ENCODE measurements at places on chromosomes 5 and 9. TPM values are rescaled to one million over a fixed set of nuclear protein-coding genes. Genes with fewer than 3 reads are reported as not detected.

- peaks cover 27% of the 10 kb centered on the region for H3K4me1 ChIP-seq
- peak; percentile 95 for DNase-seq
- H3K36me3 ChIP-seq = no peaks in the 10 kb centered on the region
- peak overlapping the region; percentile 69 for H3K27ac ChIP-seq
- no peaks in the 10 kb centered on the region for H3K27me3 ChIP-seq
Measured at GRCh38 chr5:171521219-171521633, 101.8 kb downstream of the FGF18 start.

- peak within 1 kb of the TSS; percentile 63 for H3K4me3 ChIP-seq
- no peaks in the 10 kb centered on the region for H3K4me1 ChIP-seq
- H3K27me3 ChIP-seq = peaks cover 28% of the 10 kb centered on the region
Measured at GRCh38 chr5:160369990-160370712, at the start of gene C1QTNF2. Gene C1QTNF2, minus strand, starts transcription at chr5:160370626. Its CDS starts 15,615 bp downstream, at chr5:160355011.

The SH3TC2 gene
- 32.0 TPM for total RNA-seq

The ZNF622 gene
- 76.9 TPM for total RNA-seq

DNA sequence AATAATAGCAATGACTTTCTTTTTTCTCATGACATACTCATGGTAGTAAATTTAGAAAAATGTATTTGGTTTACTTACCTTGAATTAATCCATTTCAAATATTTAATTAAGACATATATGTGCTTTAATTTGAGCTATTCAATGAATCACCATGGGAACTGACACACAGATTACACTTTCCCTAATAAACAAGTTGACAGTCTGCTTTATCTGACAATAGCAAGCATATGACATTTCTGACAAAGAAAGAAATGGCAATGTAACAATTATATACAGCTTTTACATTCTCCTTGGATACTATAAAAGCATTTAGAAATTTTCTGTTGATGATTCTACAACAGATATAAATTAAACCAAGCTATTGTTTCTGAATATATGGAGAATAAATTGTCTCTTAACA lies 382.5 kb downstream of the CYLC2 start:
- H3K27ac ChIP-seq = no peak overlapping the region
- no peaks in the 10 kb centered on the region for H3K27me3 ChIP-seq
- no peaks in the 10 kb centered on the region for H3K4me1 ChIP-seq

GRCh38 chr9:38641985-38642864 lies 21.8 kb upstream of the ANKRD18A start:
- peak; percentile 69 for DNase-seq
- no peak overlapping the region for H3K4me3 ChIP-seq
- H3K27me3 ChIP-seq = no peaks in the 10 kb centered on the region

DNA sequence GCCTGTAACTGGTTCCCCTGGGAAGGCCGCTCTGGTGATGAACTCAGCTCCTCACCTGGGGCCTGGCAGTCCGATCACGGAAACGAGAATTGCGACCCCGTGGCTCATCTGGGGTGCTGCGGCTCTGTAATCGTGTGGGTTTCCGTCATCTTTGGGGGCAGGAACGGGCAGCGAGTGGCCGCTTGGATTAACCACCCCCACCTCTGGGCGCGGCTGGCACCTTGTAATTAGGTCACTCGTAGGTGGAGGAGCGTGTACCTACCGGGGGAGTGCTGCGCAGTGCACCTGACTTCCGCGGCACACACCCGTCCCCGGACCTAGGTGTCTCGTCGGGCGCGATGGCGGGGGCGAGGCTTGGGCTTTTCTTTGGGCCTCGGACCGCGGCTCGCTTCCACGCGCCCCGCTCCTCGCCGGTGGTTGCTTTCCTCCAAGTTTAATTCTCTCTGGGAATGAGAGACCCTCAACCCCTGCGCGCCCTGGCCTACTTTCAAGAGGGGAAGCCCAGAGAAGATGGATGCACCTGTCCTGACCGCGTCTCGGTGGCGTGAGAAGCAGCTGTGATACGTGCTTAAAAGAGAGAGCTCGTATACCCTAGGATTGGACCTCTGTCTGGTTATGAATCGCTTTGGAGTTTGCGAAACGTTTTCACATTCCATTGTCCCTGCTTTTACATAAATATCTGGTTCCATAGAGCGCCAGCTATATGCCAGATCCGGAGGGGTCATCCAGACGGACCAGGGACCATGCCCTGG lies 744 bp upstream of the PPP2CA start:
- DNase-seq = no peak
- H3K27ac ChIP-seq = peak overlapping the region; percentile 96
- peak overlapping the region; percentile 100 for H3K4me3 ChIP-seq
- 0 out of 2 replicates have a peak, but pooled peaks cover 8% of the 10 kb centered on the region for H3K36me3 ChIP-seq

DNA sequence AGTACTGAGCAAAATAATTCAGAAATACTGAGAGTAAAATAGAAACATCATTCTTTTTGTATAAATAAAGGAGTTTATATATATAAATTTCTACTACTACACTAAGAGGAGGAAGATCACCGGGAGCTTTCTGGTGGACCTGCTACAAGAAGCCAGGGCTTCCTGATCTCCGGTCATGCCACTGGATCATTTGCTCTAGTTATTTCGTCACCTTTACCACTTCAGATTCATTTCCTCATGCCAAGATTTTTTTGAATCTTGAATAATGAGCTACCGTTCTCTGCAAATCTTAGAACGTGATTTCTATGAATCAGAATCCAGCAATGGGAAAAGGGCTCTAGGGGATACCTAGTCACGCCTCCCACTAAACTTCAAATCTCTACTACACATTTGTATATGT lies 51.9 kb upstream of the TBC1D9B start:
- H3K4me3 ChIP-seq = no peak overlapping the region
- H3K27ac ChIP-seq = no peak overlapping the region
- DNase-seq = no peak
- no peaks in the 10 kb centered on the region for H3K4me1 ChIP-seq

DNA sequence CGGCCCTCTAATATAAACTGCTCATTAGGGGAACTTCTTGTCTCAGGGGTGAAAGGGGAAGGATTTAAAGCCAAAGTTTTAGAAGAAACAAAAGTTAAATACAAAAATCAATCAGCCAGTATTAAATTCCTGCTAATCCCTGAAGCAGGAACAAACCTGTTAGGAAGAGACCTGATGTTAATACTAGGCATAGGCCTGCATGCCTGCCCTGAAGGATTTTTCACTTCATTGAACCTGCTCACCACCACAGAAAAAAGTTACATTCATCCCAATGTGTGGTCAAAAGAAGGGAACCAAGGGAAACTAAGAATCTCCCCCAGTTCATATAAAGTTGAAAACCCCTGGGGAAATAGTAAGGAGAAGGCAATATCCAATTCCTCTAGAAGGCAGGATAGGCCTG lies 9.4 kb upstream of the RNF180 start:
- H3K27me3 ChIP-seq = no peaks in the 10 kb centered on the region
- no peak overlapping the region for H3K27ac ChIP-seq
- no peak overlapping the region for H3K4me3 ChIP-seq
- H3K4me1 ChIP-seq = peaks cover 33% of the 10 kb centered on the region

The IFNA1 gene
- not detected for total RNA-seq

GRCh38 chr9:133371261-133371711 lies 4.6 kb downstream of the SURF4 start:
- peaks cover 8% of the 10 kb centered on the region for H3K4me1 ChIP-seq
- no peak overlapping the region for H3K4me3 ChIP-seq
- H3K36me3 ChIP-seq = peaks cover 2% of the 10 kb centered on the region
- no peak overlapping the region for H3K27ac ChIP-seq
- no peaks in the 10 kb centered on the region for H3K27me3 ChIP-seq
- DNase-seq = no peak

DNA sequence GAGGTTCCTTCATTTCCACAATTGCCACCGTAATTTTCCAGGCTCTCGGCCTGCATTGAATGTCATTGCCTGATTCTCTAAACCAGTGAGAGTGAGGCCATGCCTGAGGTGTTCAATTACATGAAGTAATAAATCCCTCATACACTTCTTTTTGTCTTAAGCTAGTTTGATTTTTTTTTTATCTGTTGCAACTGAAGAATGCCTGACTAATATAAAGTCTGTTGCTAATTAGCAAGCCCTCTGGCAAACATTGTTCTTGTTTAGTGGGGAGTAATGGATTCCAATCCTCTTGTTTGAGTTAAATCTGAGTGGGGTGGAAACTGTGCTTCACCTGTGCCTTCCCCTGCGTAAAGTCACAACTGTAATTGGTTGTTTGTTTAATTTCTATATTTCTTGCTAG lies 338.1 kb upstream of the ATP10B start:
- DNase-seq = no peak
- no peaks in the 10 kb centered on the region for H3K27me3 ChIP-seq
- no peaks in the 10 kb centered on the region for H3K4me1 ChIP-seq
- H3K36me3 ChIP-seq = no peaks in the 10 kb centered on the region

DNA sequence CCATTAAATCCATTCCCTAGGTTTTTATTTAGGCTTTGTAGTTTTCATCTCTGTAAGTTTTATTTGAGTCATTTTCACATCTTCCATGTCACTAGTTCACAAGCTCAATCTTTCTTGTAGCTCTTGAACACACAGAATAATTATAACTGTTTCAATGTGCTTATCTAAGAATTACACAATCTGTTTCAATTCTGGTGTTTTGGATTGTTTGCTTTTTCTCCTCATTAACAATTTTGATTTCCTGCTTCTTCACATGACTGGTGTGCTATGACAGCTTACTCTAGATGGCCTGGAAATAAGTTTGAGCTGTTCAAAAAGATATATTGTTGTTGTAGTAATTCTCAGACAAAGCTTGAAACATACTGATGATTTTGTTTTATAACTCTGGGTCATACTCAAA lies 1974.1 kb upstream of the NUDT12 start:
- H3K27ac ChIP-seq = no peak overlapping the region
- no peaks in the 10 kb centered on the region for H3K27me3 ChIP-seq
- no peak overlapping the region for H3K4me3 ChIP-seq
- H3K4me1 ChIP-seq = no peaks in the 10 kb centered on the region
- DNase-seq = no peak

- no peaks in the 10 kb centered on the region for H3K36me3 ChIP-seq
- no peak overlapping the region for H3K27ac ChIP-seq
- no peak overlapping the region for H3K4me3 ChIP-seq
- H3K27me3 ChIP-seq = no peaks in the 10 kb centered on the region
- DNase-seq = no peak
Measured at GRCh38 chr5:11854936-11855335, 49.3 kb downstream of the CTNND2 start.

The ENDOG gene
- 51.5 TPM for total RNA-seq

DNA sequence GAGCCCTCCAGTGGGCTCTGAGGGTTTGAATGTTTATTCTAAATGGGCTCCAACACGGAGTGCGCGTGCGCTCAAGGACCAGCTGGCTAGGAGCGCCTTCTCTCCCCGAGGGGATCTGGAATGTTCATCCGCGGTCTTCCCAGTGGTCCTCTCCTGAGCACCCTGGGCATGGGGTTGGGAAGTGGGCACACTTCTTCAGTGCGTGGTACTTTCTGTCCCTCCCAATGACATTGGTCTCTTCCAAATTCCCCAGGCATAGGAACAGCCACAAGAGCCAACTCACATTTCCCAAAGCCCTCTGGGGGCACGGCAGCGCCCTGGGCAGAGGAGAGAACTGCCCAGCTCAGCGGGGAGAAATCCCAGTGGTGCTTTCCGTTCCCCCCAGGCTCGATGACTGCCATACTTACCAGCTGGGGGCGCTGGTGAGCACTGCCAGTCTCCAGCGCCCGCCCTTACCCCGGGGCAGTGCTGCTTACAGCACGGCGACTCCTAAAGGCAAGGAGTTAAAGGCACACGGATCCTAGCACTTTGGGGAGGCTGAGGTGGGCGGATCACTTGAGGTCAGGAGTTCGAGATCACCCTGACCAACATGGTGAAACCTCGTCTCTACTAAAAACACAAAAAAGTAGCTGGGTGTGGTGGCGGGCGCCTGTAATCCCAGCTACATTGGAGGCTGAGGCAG lies 29.9 kb upstream of the OBP2B start:
- DNase-seq = peak; percentile 37
- H3K27me3 ChIP-seq = no peaks in the 10 kb centered on the region
- no peak overlapping the region for H3K4me3 ChIP-seq
- H3K4me1 ChIP-seq = no peaks in the 10 kb centered on the region
- no peak overlapping the region for H3K27ac ChIP-seq
- no peaks in the 10 kb centered on the region for H3K36me3 ChIP-seq

The PURA gene
- 7.3 TPM for total RNA-seq

- H3K27me3 ChIP-seq = no peaks in the 10 kb centered on the region
- DNase-seq = no peak
- peaks cover 11% of the 10 kb centered on the region for H3K36me3 ChIP-seq
- no peak overlapping the region for H3K27ac ChIP-seq
- peaks cover 50% of the 10 kb centered on the region for H3K4me1 ChIP-seq
- no peak overlapping the region for H3K4me3 ChIP-seq
Measured at GRCh38 chr5:14220642-14221041, 77.5 kb downstream of the TRIO start.

DNA sequence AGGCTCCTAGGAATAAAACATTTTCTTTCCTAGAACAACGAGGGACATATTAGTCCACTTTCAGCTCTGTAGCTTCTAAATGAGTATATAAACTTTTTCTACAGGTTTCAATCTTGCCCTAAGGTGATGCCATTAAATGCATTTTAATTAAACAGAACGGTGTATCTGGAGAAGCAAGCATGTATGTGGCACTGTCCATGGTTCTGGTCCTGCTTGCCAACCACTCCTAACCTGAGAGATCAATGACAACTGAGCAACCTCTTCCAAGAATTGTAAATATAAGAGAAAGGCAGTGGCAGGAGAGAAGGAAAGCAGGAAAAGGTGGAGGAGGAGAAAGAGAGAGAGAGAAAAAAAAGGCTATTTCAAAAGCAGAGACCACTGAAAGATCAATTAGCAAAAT lies 95.6 kb upstream of the SPOCK1 start:
- no peaks in the 10 kb centered on the region for H3K4me1 ChIP-seq
- DNase-seq = no peak
- peaks cover 25% of the 10 kb centered on the region for H3K27me3 ChIP-seq
- H3K4me3 ChIP-seq = no peak overlapping the region
- no peak overlapping the region for H3K27ac ChIP-seq

DNA sequence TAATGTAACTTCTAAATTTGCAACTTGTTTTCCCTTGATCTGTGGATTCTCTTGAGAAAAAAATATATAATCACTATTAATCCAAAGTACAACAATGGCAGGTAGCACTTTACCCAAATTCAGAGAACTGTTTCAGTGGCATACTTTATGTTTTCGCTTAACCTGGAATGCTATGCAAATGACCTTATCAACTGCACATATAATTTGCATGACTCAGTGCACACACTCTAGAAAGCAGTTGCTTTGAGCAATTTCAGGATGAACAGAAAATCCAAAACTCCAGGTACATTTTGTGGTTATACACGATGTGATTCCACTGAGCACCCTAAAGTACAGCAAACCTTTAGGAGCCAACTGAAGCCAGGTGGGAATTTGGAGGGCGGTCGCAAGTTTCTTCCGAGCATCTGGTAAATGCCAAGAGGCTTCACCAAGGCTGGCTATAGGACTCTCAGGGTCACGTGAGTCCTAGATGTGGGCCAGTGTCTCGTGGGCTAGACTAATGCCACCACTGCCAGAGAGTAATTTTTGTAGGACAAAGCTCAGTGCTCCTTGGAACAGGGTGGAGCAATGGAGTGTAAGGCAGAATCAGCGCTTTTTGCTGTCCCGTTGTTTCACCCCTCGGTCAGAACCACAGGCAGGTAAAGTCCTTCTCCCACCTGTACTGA lies 37.3 kb downstream of the DMGDH start:
- no peaks in the 10 kb centered on the region for H3K4me1 ChIP-seq
- DNase-seq = no peak
- H3K4me3 ChIP-seq = no peak overlapping the region
- no peaks in the 10 kb centered on the region for H3K36me3 ChIP-seq
- no peaks in the 10 kb centered on the region for H3K27me3 ChIP-seq

- H3K27me3 ChIP-seq = no peaks in the 10 kb centered on the region
- H3K4me1 ChIP-seq = peaks cover 22% of the 10 kb centered on the region
- peak; percentile 71 for DNase-seq
- peak overlapping the region; percentile 26 for H3K4me3 ChIP-seq
Measured at GRCh38 chr9:89477811-89478630, 19.9 kb downstream of the SEMA4D start.
